SK-N-DZ (cell line): ENCODE measurements at places on chromosomes 2 and 18.

- DNase-seq, result no peak
Measured at GRCh38 chr2:85754313-85755095, 713 bp downstream of the ATOH8 start.

DNA sequence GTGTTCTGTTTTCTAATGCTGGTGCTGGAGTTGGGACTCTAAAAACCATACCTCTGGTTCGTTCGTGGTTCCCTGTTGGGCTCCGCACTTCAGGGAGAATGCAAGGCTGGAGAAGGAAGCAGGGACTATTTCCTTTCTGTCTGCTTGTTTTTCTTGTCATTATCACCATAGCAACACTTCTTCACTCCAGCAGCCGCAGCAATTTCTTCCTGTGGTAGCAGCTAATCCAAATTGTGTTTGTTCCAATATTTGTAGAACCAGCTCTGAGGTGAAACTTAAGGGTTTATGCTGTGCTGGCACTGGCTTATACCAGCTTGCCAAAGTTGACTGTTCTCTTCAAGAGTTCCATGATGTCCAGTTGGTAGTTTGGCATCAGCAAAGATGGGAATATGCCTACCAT is 301.4 kb upstream of the SYT4 start:
- DNase-seq, result no peak

GRCh38 chr18:6521803-6522418 is 107.2 kb upstream of the L3MBTL4 start:
- peak; percentile 23 for DNase-seq

DNA sequence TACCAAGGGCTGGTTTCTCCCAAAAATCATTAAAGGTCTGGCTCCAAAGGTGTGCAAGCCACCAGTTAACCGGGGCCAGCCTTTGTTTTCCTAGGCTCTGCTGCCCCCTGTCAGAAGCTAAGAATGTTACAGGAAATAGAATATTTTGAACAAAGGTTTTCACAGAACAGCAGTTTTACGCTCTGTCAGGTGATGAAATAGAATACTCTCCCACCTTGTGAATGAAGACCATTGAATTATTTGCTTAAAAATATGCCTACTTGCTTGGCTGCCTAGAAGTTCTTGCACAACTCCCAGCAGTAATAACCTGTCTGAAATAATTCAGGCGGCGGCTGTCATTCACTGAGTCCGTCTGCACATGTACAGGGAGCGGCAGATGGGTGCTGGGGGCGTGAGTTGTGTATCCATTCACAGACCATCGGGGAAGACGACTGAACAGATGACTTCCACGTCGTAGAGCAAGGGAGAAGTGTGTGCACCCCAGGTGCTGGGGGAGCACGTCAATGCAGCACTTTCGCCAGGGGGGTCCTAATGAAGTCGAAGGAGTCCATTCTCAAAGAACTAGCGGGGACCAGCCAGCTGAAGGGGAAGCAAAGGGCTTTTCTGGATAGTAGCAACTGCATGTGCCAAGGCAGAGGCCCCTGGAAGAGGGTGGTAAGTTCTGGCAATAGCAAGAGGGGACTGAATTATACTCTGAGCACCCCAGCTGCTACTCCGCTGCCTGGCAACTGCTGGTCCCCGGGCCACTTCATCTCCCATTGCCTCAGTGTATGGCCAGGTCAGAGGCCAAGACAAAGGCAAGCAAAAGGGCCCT is 56.1 kb downstream of the SF3B1 start:
- peak; percentile 73 for DNase-seq

DNA sequence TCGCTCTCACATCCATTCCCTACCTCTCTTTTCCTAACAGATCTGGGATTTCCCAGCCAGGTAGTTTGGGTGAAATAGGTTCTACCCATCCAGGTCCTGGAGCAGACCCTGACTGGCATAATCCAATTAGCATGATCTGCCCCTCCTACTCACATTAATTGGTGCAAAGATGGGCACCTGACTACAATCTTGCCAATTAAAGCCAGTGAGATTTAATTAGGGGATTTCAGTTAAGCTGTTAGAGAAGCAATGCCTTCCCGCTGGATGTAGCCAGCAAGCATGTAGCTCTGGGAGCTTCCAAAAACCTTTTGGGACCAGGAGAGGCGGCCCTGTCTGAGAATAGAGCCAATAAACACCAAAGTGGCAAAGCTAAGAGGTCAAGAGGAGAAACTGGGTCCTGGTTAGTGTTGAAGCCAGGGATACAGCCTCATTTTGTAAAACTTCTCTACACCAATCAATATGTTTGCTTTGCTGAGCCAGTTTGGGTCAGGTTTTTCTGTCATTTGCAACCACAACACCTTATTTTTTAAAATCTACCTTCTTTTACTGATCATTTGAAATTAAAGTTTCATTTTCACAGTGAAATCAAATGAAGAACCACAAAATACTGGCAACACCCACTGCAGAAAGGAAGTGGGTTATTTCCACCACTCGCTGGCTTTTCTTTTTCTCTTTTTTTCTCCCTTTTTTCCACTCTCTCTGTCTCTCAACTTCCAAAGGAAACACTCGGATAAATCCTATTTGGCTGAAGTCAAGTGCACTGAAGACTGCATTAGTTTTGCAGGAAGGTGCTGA is 3.2 kb upstream of the TTC39C start:
- DNase-seq, result peak; percentile 28

DNA sequence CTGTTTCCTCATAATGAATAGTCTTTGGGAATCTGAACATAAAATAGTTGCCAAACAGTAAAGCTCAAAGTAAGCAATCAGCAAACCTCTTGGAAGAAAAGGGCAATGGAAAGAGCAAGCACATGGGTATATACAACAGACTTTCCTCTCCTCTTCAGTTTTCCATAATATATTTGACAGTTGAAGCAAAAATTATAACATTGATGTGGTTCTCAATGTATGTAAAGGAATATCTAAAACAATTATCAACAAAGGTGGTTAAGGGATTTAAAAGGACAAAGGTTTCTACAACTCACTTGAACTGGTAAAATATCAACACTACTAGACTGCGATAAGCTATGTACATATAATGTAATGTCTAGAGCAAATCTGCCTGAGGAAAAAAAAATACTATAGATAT is 168.6 kb upstream of the SMAD7 start:
- no peak for DNase-seq

DNA sequence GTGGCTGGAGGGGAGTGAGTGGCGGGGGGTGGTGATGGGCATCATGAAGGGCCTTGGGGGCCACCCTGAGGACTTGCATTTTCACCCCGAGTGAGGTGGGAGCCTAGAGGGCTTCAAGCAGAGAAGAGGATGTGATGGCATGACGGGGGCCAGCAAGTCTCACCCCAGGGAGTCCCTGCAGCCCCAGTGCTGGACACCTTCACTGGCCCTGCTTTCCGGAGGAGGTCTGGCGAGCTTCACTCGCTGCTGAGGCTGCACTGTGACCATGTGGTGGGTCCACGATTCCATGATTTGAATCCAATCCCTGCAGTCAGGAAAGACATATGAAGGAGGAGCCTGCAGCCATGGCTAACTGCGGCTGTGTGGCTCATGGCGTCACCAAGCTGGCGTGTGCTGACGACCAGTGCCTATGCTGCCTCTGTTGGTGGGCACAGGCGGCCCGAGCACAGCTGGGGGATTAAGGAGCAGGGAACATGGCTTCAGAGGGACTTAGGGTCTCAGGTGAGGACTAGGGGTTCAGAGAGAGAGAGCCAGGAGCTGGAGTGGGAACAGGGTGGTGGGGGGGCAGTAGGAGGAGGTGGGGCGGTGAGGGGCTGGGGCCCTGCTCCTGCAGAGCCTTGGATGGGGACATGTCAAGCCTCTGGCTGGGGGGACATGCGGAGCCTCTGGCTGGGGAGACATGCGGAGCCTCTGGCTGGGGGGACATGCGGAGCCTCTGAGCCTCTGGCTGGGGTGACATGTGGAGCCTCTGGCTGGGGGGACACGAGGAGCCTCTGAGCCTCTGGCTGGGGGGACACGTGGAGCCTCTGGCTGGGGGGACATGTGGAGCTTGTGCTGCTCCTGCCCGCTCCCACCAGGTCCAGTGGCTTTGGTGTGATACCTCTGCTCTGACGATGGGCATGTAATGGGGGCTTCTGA is 3.6 kb downstream of the ZAP70 start:
- DNase-seq, result no peak

GRCh38 chr2:58702302-58702885 is 461.3 kb upstream of the FANCL start:
- DNase-seq, result no peak

- DNase-seq, result no peak
Measured at GRCh38 chr2:16640001-16640700, 25.5 kb downstream of the CYRIA start.

GRCh38 chr2:221205103-221205673 is 366.9 kb downstream of the EPHA4 start:
- peak; percentile 1 for DNase-seq

GRCh38 chr2:58042486-58042970 is 4.1 kb upstream of the VRK2 start:
- no peak for DNase-seq

- DNase-seq, result no peak
Measured at GRCh38 chr2:161096336-161096735, 63.9 kb upstream of the TANK start.

DNA sequence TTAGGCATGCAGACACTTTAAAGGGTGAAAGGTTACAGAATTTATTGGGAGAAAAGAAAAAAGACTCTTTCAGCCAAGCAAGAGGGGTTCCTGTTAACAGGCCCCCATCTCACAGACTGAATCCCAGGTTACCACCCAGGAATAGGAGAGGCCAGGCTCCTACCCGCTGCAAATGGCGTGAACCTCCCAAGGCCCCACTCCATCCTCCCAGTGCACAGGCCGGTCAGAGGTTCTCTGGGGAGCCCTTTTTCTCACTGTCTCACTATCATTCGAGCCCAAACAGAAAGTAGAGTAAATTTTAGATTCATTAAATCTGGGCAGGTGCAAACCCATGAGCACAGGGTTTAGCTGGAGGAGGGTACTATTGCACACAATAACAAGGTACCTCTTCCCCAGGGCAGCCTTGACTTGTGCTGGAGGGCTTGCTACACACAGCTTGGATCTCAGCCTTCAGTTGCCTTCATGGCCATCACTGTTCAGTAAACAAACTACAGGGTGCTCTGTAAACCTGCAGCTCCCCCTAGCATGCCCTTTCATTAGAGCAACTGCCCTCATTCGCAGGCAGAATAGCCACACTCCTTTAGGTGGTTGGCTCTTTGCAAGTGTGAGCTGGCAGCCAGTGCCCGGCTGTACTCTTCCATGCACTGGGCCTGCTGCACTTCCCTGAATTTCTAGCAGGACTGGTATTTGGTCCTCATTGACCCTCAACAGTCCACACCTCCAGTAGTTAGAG is 7.3 kb upstream of the PLEK start:
- DNase-seq, result peak; percentile 76

DNA sequence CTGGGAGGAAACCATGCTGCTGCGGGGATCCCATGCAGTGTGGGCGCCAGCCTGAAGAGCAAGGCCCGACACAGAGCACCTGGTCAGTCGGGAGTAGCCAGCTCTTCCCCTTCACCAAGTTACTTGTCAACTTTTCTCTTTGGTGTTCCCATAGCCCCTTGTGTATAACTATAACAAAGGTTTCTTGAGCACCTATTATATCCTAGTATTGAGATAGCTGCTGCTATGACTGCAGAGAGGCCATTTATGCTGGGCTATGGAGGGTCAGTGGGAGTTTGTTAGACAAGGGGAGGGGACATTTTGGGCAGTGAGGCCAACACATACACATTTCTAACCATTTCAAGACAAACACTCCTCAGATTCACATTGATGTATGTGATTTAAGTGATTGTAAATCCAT is 10.8 kb downstream of the HK2 start:
- DNase-seq, result no peak

GRCh38 chr2:148646231-148646559 is 1.6 kb downstream of the EPC2 start:
- no peak for DNase-seq

DNA sequence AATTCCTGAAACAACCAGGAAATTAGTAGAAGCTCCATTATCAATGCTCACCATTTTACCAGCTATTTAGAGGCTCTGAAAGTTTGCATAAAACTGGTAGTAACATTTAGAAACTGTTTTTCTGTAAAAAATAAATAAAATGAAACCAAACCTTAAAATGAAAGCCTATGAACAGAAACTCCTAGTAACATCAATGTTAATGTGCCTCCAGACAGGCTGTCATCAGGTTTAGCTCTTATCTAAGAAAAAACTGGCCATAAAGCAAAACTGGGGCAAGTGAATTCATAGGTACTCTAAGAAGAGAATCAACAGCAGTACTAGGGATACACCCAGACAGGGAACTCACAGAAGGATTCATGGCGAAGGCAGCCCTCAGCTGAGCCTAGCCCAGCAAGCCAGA is 8.0 kb downstream of the E2F6 start:
- no peak for DNase-seq

DNA sequence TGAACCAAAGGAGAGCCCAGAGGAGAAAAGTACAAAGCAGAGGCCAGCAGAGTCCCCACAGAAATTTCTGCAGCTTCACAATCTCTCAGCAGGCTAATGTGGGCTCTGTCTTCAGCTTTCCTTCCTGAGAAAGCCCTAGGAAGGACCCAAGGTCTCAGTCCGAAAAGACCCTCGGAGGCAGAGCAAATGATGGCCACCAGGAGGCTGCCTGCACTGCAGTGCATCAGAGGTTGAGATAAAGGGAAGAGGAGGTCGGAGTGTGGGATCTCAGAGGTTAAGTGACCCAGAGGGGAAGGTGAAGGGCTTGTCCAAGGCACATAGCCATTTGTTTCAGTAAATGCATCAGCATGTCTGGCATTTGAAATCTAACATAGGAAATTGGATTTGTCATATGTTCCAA is 299.1 kb upstream of the SLC14A2 start:
- DNase-seq, result no peak

DNA sequence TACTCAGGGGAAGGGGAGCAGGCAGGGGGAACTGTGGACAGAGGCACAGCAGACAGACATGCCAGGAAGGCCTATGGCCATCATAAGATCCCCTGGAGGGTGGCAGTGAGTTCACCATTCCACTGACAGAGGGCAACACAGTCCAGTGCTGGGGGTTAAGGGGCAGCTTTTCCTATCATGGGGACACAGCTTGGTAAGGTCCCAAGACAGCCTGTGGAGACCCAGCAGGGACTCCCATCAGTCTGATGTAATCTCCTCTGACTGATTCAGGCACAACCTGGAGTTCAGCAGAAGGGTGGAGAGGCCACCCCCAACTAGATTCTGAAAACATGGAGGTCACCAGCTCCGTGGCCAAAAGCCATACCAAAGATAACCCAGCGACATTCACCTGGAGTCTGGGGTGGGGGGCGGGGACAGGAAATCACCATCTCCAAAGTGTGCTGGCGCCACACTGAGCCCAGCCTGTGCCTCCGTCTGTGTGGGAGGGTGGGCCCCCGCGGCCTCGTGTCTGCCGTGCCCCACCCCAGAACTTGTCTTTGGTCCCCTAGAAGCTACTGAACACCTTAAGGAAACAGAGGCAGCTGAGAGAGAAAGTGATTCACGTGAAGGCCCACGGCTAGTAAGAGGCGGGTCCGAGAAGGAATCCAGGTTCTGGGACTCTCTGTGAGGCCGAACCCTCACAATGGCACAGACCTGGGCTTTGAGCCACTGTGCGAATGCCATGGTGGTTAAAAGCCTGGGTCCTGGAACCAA is 28.6 kb downstream of the DNMT3A start:
- no peak for DNase-seq

GRCh38 chr2:149017116-149017985 is 21.1 kb upstream of the LYPD6B start:
- peak; percentile 71 for DNase-seq

- peak; percentile 12 for DNase-seq
Measured at GRCh38 chr2:36770542-36771287, 74.2 kb downstream of the VIT start.
